Cortex of kidney (tissue), 1 donor: ENCODE measurements at places on chromosomes 7 and 10.

DNA sequence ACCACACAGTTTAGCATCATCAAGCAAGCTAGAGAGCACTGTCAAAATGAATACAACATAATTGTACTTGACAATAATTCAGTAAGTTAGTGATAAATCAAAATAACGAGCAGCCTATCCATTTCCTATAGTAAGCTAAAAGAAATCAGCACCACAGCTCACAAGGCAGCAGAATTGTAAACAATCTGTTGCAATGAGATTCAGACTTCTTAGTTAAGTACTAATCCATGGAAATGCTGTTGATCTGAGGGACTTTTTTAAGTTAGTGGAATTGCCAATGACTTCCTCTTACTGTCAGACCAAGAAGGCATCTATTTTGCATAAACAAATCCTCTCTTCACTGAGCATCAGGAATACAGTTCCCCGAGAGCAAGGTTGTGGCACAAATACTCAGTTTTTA lies 136.6 kb upstream of the CCDC6 start:
- DNase-seq: no peak

DNA sequence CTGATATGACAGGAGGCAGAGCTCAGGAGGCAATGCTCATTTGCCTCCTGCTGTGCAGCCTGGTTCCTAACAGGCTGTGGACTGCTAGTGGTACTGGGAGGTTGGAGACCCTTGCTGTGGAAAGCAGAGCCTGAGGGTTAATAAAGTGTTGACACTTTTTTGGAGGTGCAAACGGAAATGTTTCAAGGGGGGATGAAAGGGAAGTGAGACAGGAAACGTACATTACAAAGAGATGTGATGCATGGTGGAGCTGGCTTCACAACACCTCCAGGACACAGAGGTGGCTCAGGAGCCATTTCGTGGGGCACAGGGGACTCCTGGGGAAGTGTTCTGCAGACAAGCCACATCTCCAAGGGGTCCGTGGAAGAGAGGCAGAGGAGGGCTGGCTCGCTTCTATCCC lies 137.6 kb upstream of the SVIL start:
- no peak for DNase-seq

DNA sequence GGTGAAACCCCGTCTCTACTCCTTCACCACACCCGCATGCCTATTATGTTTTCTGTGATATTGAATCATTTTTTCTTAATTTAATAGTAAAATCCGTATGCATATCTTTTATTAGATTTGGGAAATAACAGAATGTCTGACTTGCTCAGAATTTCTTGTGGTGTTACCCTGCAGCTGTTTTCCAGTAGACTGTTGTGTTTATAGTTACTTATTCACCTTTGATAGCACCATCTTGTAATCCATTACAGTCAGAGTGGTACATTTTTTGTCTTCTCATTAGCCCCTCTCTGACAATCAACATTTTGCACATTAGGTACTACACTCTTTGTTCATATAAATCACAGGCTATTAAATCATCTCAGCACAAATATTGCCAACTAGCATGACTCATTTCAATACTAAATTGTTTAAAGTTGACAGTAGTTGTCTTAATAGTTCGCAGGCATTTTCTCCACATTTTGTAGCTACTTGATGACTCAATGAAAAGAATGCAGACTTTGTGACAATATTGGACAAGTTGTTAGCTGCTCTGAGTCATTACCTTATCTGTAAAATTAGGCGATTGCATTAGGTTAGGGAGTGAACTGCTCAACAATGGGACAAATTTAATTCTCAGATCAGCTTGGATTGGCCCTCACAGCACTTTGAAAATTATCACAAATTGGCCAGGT lies 17.8 kb upstream of the SLC16A12 start:
- DNase-seq: no peak

- DNase-seq: no peak
Measured at GRCh38 chr7:95473276-95473985, 12.3 kb upstream of the ASB4 start.

DNA sequence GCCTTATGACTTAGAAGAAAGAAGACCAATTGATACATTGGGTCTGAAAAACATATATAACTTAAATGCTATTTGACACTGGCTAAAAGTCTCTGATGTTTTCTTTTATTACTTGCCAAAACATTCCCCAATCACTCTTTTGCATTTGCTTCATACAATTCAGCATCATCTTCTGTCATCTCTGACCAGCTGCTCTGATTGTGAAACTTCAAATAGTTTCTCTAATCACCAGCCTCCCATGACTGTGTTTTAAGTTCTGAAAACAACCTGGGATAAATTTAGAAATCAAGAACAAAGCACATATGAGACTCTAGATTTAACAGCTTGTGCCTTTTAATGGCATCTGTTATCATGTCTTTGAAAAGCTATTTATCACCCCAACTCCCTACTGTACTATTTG lies 208.4 kb upstream of the KCND2 start:
- DNase-seq: no peak

GRCh38 chr10:1293636-1294435 lies 237.7 kb downstream of the WDR37 start:
- DNase-seq: no peak
